Fibroblast of villous mesenchyme (primary cell): ENCODE measurements at places on chromosomes 1 and 21.

DNA sequence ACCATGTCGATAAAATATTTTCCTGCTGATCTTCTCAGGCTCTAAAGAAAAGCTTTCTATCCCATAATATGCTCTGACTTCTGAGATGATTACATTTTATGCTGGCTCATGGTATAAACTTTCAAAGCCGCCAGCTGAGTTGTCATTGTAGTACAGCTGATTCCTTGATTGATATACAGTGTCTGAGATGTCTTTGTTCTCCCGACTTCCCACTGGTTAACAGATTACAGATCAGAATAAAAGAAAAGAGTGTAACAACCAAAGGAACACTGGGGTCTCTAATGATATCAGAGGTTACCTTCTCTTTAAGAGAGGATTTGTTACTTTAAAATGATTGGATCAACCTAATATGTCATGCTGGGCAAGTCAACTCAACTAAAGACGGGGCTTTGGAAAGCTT lies 485.4 kb upstream of the LRRC7 start:
- DNase-seq, result no peak

DNA sequence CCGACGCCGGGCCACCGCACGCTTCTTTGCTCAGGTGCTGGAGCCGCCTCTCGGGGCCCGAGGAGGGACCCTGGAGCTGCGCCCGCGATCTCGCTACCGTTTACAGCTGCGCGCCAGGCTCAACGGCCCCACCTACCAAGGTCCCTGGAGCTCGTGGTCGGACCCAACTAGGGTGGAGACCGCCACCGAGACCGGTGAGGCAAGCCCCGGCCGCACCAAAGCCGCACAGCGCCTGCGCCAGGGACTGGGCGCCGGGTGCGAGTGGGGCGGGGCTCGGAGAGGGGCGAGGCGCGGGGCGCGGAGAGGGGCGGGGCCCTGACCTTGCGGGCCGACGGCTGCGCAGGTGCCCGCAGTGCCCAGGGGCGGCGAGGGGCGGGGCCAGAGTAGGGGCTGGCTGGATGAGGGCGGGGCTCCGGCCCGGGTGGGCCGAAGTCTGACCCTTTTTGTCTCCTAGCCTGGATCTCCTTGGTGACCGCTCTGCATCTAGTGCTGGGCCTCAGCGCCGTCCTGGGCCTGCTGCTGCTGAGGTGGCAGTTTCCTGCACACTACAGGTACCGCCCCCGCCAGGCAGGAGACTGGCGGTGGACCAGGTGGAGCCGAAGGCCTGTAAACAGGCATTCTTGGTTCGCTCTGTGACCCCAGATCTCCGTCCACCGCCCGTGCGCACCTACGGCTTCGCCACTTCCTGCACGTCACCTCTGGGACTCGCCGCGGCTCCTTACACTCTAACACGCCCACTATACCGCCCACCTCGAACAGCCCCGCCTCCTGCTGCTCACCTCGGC lies 9.8 kb upstream of the CDC20 start:
- peak; percentile 54 for DNase-seq

DNA sequence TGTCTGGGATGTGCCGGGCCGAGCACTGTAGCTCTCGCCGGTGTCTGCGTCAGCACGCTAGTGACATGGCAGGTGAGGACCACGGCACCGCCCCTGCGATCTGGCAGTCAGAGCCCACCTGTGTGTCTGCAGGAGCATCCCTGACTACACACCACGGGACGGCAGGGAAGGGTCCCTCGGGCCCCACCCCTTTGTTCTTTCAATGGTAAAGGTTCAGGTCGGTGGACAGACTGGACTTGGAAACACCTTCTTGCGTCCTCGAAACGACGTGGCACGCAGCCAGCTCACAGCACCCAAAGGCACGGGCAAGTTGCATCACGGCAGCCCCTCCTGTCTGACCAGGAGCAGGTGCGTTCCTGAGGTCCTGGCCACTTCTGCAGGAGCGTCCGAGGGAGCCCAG lies 3.7 kb upstream of the SAMD11 start:
- DNase-seq, result no peak

- no peak for DNase-seq
Observed at GRCh38 chr1:98906361-98906760, 98.3 kb downstream of the PLPPR5 start.

GRCh38 chr1:78420181-78420580 lies 70.6 kb upstream of the PTGFR start:
- no peak for DNase-seq

GRCh38 chr1:166064313-166064926 lies 102.4 kb downstream of the FAM78B start:
- DNase-seq, result no peak

- peak; percentile 96 for DNase-seq
Observed at GRCh38 chr1:234963180-234963903, 165.3 kb downstream of the TOMM20 start.

DNA sequence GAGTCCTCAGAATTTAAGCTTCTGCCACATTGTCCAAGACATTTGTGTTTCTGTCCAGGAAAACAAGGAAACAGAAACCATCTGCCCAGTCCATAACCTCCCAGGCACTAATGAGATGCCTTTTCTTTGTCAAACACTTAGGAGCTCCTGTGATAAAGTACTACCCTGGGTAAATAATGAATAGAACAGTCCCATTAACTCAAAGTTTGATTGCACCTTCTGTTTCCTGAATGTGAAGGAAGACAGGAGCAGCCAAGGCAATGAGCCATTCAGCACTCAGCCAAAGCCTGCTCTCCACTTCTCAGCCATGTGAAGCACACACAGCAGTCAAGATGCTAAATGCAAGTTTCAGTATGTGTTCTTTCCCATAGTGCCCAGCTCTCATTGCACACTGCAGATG lies 199.8 kb downstream of the SEC16B start:
- no peak for DNase-seq

GRCh38 chr1:201220388-201220715 lies 29.7 kb downstream of the IGFN1 start:
- no peak for DNase-seq

GRCh38 chr21:41895643-41896493 lies 16.7 kb upstream of the PRDM15 start:
- DNase-seq, result peak; percentile 67

DNA sequence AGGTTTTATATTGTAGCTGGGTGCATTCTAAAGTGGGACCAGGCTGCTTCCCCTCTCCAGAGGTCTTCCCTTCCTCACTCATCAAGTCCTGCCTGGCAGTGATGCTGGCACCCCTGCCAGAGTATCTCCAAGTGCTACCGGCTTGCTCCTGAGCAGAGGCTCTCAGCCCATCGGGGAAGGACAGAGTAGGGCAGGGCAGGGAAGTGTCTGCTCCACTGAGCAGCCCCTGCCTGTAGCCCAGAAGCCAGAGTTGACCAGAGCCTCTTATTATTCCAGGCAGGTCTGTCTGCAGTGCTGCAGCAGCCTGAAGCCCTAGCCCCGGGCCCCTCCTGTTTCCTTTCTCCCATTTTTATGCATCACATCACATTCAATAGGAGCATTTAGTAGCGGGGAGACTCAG lies 51.1 kb downstream of the ATP2B4 start:
- DNase-seq, result no peak

- DNase-seq, result peak; percentile 43
Observed at GRCh38 chr1:87024936-87025540, 110.6 kb downstream of the HS2ST1 start.

DNA sequence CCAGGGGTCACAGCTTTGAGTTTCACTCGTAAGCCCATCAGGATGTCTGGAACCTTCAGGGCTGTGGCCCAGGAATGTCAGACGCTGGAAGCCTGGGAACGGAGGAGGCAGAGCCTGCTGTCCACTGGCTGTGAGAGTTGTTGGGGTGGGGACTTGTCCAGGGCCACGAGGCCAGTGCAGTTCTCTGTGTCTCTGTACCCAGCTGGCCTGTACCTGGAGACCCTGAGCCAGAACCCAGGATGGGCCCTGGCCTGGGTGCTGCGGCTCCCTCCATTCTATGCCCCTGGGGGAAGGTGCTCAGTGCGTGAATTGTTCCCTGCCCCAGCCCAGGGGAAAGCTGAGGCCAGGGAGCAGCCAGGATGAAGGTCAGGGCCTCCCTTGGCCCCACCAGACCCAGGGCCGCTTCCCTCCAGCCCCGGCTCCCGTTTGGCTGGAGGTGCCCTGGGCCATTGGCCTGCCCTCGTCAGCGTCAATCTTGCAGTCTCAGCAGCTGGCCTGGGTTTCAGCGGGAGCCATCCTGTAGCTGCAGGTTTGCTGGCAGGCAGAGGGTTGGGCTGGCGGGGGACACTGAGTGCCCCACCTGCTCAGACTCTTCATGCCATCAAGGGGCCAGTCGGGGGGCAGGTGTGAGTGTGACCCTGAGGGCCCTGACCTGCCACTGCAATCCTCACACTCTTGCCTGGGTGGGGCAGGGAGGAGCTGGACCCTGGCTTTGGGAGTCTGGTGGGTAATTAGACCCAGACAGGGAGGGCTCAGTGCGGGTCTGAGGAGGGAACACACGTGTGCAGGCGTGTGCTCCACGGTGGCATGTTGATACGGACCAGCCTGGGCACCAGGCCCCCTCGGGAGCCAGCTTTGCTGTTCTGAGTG lies 724 bp upstream of the CALML6 start:
- DNase-seq, result no peak

DNA sequence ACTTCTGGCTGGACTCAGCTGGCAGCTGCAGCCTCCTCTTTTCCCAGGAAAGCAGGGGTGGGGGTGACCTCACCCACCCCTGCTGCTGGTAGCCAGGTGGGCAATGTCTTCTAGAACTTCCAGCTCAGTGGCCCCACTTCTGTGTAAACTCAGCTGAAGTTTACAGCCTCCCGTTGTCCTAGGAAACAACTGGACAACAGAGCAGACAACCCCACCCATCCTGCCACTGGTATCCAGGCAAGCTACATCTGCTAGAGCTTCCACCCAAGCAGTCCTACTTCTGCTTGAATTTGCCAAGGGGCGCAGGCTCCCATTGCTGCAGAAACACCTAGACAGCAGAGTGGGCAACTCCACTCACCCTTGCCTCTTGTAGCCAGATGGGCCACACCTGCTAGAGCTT lies 309.6 kb upstream of the BEND5 start:
- no peak for DNase-seq

GRCh38 chr1:52122384-52122783 lies 19.5 kb upstream of the ZFYVE9 start:
- DNase-seq, result no peak

- DNase-seq, result no peak
Observed at GRCh38 chr1:87523466-87523865, 194.8 kb downstream of the LMO4 start.

DNA sequence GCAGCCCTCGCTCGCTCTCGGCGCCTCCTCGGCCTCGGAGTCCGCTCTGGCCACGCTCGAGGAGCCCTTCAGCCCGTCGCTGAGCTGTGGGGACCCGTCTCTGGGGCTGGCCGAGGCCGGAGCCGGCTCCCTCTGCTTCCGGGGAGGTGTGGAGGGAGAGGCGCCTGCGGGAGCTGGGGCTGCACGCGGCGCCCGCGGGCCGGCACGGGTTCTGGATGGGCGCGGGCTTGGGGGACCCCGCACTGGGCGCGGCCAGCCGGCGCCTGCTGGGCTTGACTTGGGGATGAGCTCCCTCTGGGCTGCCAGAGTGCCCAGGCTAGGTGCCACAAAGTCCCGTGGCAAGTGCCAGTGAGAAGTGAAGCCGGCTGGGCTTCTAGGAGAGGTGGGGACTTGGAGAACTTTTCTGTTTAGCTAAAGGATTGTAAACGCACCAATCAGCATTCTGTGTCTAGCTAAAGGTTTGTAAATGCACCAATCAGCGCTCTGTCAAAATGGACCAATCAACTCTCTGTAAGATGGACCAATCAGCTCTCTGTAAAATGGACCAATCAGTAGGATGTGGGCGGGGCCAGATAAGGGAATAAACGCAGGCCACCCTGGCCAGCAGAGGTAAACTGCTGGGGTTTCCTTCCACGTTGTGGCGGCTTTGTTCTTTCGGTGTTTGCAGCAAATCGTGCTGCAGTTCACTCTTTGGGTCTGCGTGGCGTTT lies 20.2 kb downstream of the EXOC8 start:
- DNase-seq, result no peak

GRCh38 chr21:40819071-40819900 lies 27.7 kb downstream of the DSCAM start:
- no peak for DNase-seq

- no peak for DNase-seq
Observed at GRCh38 chr1:205832326-205832751, 17.6 kb downstream of the PM20D1 start.

GRCh38 chr1:184606786-184607185 lies 147.9 kb downstream of the EDEM3 start:
- no peak for DNase-seq

- DNase-seq, result peak; percentile 56
Observed at GRCh38 chr21:26715878-26716506, 129.2 kb downstream of the ADAMTS1 start.

DNA sequence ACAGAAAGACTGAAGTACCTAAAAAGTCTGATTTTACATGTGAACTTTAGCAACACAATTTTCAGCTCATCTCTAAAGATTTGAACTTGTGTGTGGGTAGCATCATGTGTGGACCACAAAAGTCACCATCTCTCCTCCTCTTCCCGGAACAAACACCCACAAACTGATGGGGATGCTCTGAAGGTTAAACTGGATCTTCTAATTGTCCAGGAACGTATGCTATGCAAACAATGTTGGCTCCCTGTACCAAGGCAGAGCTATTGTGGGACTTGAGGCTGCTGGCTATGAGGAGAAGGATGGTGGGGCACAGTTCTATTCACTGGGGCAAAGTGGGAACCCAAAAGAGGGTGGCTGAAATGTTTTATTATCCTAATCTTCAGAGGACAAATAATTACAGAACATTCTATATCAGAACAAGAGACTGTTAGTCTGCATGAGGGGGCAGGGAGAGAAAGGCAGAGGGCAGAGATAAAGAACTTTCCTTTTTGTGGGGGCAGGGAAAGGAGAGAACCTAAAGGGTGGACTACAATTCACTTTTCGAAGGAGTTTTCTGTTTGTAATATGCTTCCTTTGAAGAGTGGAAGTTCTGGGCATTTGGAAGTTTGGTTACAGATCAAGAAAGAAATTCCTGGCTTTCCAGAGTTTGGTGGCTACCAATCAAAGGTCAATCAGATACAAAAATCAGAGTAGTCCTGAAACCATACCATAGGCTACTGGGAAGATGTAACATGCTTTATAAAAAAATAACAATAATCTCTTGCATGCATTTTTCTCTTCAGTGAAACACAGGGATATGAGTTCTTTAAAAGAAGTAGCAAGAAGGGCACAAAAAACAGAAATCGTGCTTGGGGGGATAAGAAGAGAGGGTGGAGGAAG lies 62.9 kb downstream of the GADD45A start:
- DNase-seq, result peak; percentile 35

DNA sequence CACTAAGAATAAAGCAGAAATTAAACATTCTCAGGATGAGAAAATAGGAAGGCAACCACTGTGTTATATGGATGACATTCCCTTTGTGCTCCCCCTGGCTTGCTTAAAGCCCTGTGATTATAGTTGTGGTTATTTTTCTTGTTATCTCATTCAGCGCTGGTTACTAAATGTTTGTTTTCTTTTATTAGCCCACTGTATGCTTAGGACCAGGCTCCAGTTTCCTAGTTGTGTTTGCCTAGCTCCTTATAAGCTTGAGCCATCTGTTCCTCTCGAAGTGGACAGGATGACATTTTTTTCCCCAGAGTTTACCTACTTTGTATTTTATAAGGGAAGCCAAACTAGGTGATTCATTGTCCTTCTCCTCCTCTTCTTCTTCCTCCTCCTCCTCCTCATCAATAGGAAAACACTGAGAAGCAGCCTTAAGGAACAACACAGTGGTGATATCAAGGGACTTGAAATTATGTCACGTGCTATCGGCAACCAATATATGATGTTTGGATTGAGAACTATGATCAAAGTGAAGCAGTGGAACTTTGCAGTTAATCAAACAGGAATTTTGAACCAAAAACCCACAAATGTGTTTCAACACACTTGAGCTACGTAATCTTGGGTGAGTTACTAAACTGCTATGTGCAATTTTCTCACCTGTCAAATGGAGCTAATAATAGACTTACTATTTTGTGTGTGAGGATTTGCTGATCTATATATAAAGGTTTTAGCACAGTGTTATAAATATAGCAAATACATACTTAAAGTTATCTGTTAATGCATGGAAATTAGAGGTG lies 35.1 kb upstream of the RGS7 start:
- DNase-seq, result no peak
